Left lobe of liver (tissue), 2 donors: ENCODE measurements at places on chromosomes 2 and 18. TPM values are rescaled to one million over a fixed set of nuclear protein-coding genes. Genes with fewer than 3 reads are reported as not detected.

DNA sequence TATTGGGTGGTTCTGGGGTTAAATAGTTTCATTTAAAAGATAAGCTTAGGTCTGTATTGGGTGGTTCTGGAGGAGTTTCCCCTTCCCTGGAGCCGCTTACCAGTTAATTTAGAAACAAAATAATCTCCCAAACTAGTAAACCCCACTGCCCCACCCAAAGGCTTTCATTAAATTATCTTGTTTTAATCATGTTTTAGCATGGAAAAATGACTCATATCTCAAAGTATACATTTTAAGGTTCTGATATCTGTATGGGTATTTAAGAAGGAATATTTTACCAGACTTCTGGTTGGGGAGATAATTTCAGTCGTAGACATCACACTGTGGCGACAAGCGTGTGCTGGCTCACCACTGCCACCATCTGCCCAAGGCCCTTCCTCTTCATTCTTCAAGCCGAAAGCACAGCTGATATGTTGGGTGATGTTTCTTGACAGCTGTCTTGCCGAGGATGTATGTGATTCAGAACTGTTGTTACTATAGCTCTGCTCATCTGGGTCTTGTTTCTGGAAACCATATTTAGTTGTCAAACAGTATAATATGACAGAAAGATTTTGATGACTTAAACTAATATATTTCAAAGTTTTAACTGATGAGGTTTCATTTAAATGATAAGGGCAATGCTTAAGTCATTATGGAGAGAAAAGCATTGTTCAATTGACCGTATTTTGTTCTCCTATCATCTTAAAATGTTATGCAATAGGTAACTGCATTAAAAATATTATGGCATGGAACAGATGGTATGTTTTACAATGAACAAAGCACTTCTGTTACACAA lies 5.1 kb downstream of the FIGLA start:
- no peak for DNase-seq

SERPINB13 gene
- not detected for total RNA-seq

GRCh38 chr18:7523772-7524171 lies 43.3 kb upstream of the PTPRM start:
- no peak for DNase-seq

DNA sequence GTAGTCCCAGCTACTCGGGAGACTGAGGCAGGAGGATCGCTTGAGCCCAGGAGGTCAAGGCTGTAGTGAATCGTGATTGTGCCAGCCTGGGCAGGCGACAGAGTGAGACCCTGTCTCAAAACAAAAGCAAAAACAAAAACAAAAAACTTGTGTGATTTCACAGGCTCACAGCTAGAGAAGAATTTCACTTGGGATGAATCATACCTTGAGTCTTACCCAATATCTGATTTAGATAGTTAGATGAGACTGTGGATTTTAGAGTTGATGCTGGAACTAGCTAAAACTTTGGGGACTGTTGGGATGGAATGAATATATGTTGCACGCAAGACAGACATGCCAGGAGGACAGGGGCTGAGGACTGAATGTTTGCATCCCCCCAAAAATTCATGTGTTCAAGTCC lies 4.4 kb downstream of the ANKRD29 start:
- DNase-seq, result no peak

DNA sequence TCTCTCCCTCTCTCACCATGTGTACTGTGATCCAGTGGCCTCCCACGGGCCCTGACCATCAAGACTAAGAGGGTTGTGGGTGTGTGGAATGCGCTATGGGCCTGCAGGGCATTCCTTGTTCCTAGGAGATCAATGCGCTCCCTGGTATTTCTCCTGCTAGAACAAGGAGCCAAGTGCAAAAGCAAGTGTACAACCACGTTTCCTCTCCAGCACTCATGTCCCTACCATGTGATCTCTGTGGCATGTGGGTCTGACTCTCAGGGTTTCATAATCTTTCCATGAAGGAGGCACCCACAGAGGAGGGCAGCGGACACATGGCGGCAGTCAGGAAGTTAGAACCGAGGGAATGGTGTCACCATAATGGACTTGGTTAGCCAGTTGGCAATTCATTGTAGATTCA lies 91.4 kb downstream of the MAPK4 start:
- no peak for DNase-seq
